SIG-M5 (cell line): ENCODE measurements at places on chromosomes 7 and 10.

DNA sequence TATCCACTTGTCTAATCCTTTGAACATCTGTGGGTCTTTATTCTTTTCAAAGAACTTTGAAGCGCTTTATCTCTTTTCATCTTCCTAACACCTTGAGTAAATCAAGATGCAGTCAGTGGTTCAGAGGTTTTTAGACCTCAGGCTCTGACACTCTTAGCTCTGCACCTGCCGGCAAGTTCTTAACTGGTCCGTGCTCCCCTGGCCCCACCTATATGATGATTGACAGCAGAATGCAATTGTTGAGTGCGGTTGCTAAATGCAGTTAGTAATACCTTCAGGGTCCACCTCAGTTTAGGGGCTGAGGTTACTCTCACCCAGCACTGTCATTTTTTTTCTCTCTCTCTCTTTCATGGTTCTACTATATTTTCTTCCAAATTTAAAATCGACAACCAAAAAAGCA lies 854.2 kb upstream of the AUTS2 start:
- DNase-seq = no peak

- no peak for DNase-seq
Observed at GRCh38 chr7:22351878-22352277, 5.1 kb downstream of the RAPGEF5 start.

DNA sequence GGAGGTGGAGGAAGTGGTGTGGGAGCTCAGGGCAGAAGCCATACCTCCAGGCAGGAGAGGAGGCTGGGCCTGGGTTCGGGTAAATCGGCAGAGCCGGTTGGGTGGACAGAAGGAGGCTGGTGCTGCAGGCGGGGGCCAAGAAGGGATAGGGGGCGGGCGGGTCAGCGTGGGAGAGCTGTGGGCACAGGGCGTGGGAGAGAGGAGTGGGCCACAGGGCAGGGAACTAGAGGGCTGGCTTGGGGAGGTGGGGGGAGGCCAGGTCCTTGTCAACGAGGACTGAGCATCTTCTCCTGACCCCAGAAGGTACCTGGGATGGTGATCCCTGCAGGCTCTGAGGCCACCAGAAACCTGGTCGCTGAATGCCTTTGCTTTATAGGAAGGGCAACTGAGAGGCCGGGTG lies 11.9 kb downstream of the LAT2 start:
- DNase-seq = no peak

GRCh38 chr7:102897856-102898531 lies 14.8 kb upstream of the LRRC17 start:
- DNase-seq = peak; percentile 32

DNA sequence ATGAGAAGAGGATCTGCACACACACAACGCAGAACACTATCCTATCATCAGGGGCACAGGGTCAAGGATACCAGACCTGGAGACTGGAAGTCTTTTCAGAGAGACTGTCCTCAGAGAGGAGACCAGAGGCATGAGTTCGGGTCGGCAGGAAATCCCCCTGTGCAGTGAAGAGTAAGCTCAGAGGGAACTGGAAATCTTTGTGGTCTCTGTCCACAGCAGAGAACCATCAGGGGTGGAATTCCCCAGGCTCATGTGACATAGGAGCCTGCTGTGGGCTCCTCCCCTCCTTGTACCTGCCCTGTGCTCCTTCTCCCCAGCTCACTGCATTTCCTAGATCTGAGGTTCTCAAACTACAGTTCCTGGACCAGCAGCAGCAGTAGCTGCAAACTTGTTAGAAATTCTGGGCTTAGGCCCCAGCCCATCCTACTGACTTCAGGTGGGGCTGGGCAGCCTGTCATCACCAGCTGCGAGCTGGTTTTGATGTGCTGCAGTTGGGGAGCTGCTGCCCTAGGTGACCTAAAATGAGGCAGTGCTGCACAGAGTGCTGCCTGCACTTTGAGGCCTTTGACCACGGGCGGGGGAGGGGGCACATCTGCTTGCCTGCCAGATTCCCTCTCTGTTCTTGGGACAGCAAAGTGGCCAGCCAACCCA lies 2.4 kb downstream of the ZMIZ2 start:
- no peak for DNase-seq

GRCh38 chr7:151520419-151521261 lies 945 bp upstream of the RHEB start:
- DNase-seq = no peak

- DNase-seq = no peak
Observed at GRCh38 chr7:136173874-136174273, 196.7 kb upstream of the MTPN start.

- no peak for DNase-seq
Observed at GRCh38 chr10:43249962-43250614, 16.8 kb downstream of the RASGEF1A start.
